ENCODE measurements at places on chromosomes 12 and 14. TPM values are rescaled to one million over a fixed set of nuclear protein-coding genes. Genes with fewer than 3 reads are reported as not detected.

DNA sequence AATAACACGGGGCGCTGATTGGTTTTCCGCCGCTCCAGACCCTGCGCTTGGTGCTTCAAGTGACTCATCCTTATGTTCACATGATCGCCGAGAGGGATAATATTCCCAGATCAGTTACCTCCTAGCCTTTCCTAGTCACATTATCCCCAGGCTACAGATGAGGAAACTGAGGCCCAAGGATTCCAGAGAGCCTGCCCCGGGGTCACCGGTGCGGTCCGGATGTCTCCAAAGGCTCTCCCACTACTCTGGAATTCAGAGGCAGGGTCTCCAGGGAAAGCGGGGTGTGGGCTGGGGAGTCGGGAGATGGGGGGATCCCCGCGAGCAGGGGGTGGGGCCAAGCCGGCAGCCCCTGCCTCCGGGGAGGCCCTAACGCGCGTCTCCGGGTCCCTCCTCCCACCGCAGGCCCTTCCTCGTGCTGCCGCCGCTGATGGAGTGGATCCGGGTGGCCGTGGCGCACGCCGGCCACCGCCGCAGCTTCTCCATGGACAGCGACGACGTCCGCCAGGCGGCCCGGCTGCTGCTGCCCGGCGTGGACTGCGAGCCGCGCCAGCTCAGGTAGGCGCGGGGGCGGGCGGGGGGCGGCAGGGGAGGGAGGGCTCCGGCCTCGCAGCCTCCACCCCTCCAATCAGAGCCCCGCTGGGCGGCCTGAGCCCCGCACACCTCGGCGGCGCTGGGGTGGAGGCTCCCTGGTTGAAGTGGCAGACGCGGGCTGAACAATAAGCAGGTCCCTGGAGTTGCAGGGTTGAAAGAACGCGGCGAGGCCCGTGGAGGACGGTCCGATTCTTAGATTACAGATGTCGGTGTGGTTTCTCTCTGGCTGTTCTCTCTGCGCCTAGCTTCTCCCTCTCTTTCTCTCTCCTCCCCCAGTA is 104.6 kb upstream of the PWP1 start:
- no peaks in the 10 kb centered on the region for H3K27me3 ChIP-seq
- no peaks in the 10 kb centered on the region for H3K4me1 ChIP-seq
- no peak overlapping the region for H3K27ac ChIP-seq
- no peaks in the 10 kb centered on the region for H3K36me3 ChIP-seq
- no peak for DNase-seq

DNA sequence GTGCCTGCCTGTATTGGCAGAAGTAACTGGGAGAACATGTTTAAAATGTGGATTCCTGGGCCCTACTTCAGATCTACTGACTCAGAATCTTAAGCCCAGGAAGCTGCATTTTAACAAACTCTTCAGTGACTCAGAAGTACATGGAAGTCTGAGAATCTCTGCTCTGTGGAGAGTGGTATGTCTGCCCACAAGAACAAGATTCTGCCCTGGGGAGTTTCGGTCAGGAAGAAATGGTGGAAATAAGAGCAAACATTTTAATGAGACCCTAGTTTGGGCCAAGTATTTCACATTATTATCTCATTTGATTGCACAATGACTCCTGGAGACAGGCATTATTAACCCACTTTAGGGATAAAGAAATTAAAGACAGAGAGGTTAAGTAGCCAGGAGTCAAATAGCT is 8.2 kb downstream of the ALDH1L2 start:
- no peaks in the 10 kb centered on the region for H3K27me3 ChIP-seq
- no peaks in the 10 kb centered on the region for H3K4me1 ChIP-seq
- H3K36me3 ChIP-seq, result peaks cover 2% of the 10 kb centered on the region
- H3K4me3 ChIP-seq, result no peak overlapping the region
- no peak overlapping the region for H3K27ac ChIP-seq

- no peak overlapping the region for H3K27ac ChIP-seq
- no peak overlapping the region for H3K4me3 ChIP-seq
- no peaks in the 10 kb centered on the region for H3K36me3 ChIP-seq
Observed at GRCh38 chr12:86735851-86736250, 479.7 kb upstream of the MGAT4C start.

The GPR65 gene
- 2.8 TPM for total RNA-seq

DNA sequence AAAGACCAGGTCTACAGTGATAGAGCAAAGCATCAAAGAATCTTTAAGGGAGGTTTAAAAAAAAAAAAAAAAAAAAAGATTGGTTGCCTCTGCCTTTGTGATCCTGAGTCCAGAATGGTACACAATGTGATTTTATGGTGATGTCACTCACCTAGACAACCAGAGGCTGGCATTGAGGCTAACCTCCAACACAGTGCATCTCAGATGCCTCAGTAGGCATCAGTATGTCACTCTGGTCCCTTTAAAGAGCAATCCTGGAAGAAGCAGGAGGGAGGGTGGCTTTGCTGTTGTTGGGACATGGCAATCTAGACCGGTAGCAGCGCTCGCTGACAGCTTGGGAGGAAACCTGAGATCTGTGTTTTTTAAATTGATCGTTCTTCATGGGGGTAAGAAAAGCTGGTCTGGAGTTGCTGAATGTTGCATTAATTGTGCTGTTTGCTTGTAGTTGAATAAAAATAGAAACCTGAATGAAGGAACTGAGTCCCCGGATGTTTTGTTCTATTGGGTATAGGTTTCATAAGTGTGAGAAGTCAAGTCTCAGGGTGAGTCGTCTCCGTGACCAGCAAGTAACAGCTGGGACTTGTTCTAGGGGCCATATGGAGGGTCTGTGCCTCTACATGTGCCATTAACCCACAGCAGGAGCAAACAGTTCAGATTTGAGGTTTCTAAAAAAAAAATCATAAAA is 9.3 kb downstream of the PEBP1 start:
- H3K36me3 ChIP-seq, result peaks cover 2% of the 10 kb centered on the region
- no peaks in the 10 kb centered on the region for H3K27me3 ChIP-seq

- H3K4me3 ChIP-seq, result no peak overlapping the region
- no peaks in the 10 kb centered on the region for H3K36me3 ChIP-seq
- H3K27me3 ChIP-seq, result no peaks in the 10 kb centered on the region
- no peak for DNase-seq
- H3K4me1 ChIP-seq, result no peaks in the 10 kb centered on the region
Observed at GRCh38 chr14:88181072-88181471, 142.0 kb downstream of the KCNK10 start.

- DNase-seq, result no peak
- no peak overlapping the region for H3K27ac ChIP-seq
- H3K4me1 ChIP-seq, result no peaks in the 10 kb centered on the region
- H3K27me3 ChIP-seq, result no peaks in the 10 kb centered on the region
- H3K4me3 ChIP-seq, result no peak overlapping the region
- no peaks in the 10 kb centered on the region for H3K36me3 ChIP-seq
Observed at GRCh38 chr12:97575403-97576193, 113.0 kb downstream of the RMST start.

The AICDA gene
- not detected for total RNA-seq

The FOXN4 gene
- total RNA-seq, result not detected

Measured in aorta (tissue), 5 donors.